Fibroblast of villous mesenchyme (primary cell): ENCODE measurements at places on chromosomes 1 and 21. TPM values are rescaled to one million over a fixed set of nuclear protein-coding genes. Genes with fewer than 3 reads are reported as not detected.

Gene ASCL5
- not detected in 2 replicates for total RNA-seq

Gene GLMP
- total RNA-seq, result 55.3 and 55.4 TPM in 2 replicates

- DNase-seq, result no peak
These were observed 21.6 kb upstream of the FHAD1 start for GRCh38 chr1:15225461-15225860.

GRCh38 chr21:24727803-24728440 lies 879.4 kb downstream of the MRPL39 start:
- no peak for DNase-seq
